Head of caudate nucleus (tissue), 42 donors: ENCODE measurements at places on chromosomes 1 and 21.

DNA sequence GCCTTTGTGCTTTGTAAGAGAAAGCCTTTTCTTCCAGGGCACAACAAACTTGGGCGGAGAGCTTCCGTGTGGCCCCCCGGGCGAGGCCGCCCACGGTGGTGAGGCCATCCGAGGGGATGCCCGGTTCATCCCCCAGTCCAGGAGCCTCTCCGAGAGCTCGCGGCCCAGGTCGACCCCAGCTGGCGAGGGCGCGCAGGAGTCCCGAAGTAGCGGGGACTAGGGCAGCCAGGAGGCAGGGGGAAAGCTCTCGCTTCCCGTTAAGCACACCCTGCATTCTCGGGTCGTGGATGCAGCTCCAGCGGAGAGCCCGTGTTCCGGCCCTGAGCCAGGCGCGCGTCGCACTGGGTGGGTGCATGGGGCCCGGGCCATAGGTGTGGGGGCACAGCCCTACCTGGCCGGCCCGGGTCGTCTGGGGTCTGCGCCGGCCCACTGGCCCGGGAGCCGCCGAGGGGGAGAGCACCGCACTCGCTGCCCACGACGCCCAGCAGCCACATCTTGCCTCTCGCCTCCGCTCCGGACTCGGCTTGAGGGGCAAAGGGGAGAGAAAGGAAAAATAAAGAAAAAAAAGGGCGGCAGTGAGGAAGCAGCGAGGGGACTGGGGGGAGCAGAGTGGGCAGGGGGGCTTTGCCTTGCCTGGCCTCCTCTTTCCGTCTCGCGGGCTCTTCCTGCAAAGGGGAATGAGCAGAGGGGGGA, 1.8 kb downstream of the RNF220 start:
- no peak for DNase-seq

- no peak for DNase-seq
These were observed 303.6 kb downstream of the KCNH1 start for GRCh38 chr1:210830034-210831028.

- no peak for DNase-seq
These were observed 684 bp upstream of the MRPL20 start for GRCh38 chr1:1407636-1408318.

DNA sequence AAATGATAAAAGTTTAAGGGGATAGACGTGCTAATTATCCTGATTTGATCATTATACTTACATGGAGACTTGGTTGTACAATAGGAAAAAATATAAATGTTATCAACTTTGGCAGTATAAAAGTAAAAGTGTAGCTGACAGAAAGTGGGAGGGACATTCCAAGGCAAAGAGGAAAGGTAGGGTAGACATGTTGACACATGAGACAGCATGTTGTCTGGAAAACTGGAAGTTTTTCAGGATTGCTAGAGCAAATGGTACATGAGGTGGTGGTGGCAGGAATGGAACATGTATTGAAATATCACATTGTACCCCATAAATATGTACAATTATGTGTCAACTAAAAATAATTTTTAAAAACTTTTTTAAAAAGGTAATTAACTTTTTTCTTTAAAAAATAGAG, 13.2 kb downstream of the DIPK1A start:
- no peak for DNase-seq
